ENCODE measurements at places on chromosomes 2 and 18. TPM values are rescaled to one million over a fixed set of nuclear protein-coding genes. Genes with fewer than 3 reads are reported as not detected.
A peak's percentile ranks its signal among the peaks of the same experiment; 100 is the strongest.

DNA sequence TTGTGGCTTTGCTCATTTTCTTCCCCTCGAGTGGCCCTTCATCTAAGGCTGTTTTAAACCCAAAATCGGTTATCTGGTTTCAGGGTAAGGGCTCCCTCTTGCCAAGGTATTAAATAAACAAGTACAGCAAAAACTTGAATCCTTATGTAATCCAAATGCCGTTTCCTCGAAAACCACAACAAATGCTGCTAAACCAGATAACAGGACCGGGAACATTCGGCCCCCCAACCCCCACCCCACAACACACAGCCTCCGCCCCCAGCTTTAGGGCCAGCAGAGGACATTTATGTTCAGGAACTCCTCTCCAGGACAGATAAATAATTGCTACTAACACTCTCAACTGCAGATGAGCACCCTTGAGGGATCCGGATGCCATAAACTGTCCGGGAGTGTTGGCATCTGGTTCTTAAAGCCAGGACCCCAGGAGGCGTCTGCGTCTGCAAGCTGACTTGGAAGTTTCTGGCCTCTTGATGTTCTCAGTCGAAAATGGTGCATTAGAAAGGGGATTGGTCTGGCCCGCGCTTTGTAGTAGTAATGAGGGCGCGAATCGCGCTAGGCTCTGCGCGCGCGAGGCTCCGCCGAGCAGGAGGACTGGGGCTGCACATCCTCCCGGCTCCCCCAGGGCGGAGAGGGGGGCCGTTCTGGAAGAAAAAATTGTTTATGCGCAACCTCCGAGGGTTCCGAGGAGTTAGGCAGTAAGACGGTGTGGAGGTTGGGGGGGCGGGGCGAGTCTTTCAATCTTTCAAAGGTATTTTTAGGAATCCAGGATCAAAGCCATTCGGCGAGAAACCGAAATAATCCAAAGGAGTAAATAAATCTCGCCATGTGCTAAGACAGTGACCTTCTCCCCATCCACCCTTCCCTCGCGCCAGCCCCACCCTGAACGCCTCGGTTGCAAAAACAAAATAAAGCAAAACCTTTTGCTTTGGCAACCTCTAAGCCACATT lies 3.9 kb upstream of the ID2 start:
- peaks cover 42% of the 10 kb centered on the region for H3K4me1 ChIP-seq
- no peaks in the 10 kb centered on the region for H3K27me3 ChIP-seq
- H3K27ac ChIP-seq: peak overlapping the region; percentile 100
- peaks cover 18% of the 10 kb centered on the region for H3K36me3 ChIP-seq
- peak overlapping the region; percentile 74 for H3K4me3 ChIP-seq

DNA sequence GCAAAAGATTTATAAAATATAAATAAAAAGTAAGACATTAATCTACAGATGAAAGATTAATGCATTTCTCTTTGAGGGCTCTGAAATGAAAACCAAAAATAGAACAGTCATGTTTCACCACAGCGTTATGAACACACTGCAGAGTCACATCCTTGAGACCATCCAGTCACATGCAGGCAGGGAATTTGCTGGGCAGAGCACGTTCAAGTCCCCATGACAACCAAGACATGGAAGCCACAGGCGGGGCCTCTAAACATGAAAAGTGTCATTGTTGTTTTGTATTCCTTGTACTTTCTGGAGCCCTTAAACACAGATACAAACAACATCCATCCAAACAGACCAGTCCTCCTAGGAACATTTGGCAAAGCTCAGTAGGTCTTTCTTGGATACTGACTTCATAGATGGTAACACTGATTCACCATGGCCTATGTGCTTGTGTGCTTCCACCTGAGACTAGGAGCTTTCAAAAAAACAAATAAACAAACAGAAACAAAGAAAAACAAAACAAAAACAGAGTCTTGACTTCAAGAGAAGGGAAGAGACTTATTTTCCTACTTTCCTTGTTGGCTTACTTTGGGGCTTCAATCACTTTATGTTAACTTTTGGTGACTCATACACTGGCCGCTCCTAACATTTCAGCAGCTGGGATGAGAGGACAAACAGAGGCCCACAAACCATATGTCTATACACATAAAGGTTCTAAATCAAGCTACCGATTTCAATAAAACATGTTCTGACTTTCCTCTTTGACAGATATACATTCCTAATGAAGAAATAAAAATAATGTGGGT lies 99.5 kb upstream of the CCDC85A start:
- no peaks in the 10 kb centered on the region for H3K36me3 ChIP-seq
- H3K4me3 ChIP-seq: no peak overlapping the region
- DNase-seq: no peak
- no peak overlapping the region for H3K27ac ChIP-seq
- H3K4me1 ChIP-seq: no peaks in the 10 kb centered on the region

DNA sequence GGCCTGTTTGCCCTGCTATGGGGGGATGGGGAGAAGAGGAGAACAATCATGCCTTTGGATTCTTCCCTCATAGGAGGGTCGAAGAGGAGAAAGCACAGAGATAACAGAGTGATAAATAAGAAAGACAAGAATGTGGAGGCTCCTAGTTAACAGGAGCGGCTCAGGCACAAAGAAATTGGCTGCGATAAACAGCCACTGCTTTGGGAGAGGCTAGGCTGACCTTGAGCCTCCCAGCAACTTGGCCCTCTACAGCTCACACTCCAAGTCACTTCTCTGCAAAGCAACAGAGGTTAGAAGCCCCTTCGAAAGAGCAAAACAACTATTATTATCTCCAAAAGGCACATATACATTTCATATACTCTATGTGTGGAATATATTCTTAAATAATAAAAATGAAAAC lies 69.5 kb downstream of the ZBTB7C start:
- H3K36me3 ChIP-seq: no peaks in the 10 kb centered on the region
- peak overlapping the region; percentile 17 for H3K27ac ChIP-seq
- DNase-seq: no peak
- peaks cover 23% of the 10 kb centered on the region for H3K4me1 ChIP-seq

GRCh38 chr2:31238126-31238905 lies 4.4 kb downstream of the EHD3 start:
- no peak for DNase-seq
- H3K27me3 ChIP-seq: no peaks in the 10 kb centered on the region
- peaks cover 50% of the 10 kb centered on the region for H3K4me1 ChIP-seq
- H3K4me3 ChIP-seq: no peak overlapping the region
- no peaks in the 10 kb centered on the region for H3K36me3 ChIP-seq

- H3K27ac ChIP-seq: no peak overlapping the region
- H3K4me3 ChIP-seq: no peak overlapping the region
- no peak for DNase-seq
- H3K4me1 ChIP-seq: no peaks in the 10 kb centered on the region
- H3K27me3 ChIP-seq: peaks cover 73% of the 10 kb centered on the region
These were observed 304.3 kb downstream of the CELF4 start for GRCh38 chr18:37261246-37261840.

GRCh38 chr2:174788291-174788929 lies 24.1 kb upstream of the CHRNA1 start:
- H3K4me1 ChIP-seq: peaks cover 31% of the 10 kb centered on the region
- H3K27ac ChIP-seq: peak overlapping the region; percentile 74
- no peaks in the 10 kb centered on the region for H3K27me3 ChIP-seq
- no peak overlapping the region for H3K4me3 ChIP-seq

PPIG gene
- total RNA-seq: 63.6 TPM

- H3K4me3 ChIP-seq: no peak overlapping the region
- no peaks in the 10 kb centered on the region for H3K27me3 ChIP-seq
- H3K36me3 ChIP-seq: no peaks in the 10 kb centered on the region
- no peak for DNase-seq
These were observed 64.4 kb downstream of the KLHL29 start for GRCh38 chr2:23449413-23449812.

DNA sequence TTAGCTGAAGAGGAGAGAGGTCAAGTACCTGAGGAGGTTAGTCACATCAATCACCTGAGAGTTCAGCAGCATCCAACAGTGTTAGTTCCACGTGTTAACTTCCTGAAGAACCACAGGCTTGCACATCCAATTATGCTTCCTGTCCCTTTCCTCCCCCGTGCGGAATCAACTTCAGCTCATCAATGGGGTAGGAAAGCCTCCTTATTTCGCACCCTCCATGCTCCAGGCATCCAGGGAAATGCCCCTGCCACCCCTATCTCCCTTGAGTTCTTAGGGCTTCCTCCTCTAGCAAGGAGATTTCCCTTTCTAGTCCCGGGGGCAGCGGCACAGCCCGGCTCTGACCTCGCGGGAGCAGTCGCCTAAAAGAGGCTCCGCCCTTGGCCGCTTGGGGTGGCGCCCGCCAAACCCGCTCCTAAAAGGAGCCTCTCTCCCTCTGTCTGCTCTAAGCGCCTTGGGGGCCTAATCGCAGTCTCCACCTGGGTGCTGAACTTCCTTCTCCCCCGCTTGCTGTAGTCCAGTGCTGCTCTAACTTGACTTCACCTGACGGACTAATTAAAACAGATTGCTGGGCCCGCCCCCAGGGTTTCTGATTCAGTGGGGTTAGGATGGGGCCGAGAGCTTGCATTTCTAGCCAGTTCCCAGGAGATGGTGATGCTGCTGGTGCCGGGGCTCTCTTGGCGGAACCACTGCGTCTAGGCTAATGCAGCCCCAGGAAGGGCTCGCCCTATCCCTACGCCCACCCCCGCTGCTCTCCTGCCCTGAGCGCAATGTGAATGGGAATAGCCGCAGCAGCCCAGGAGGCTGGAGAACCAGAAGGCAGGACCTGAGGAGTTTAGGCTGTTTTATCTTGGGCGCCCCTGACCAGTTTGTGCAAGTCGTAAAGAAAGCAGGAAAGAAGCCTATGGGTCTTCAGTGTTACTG lies 3.4 kb upstream of the TET3 start:
- H3K27me3 ChIP-seq: peaks cover 35% of the 10 kb centered on the region
- peaks cover 61% of the 10 kb centered on the region for H3K4me1 ChIP-seq
- peak; percentile 48 for DNase-seq

- no peak overlapping the region for H3K4me3 ChIP-seq
- DNase-seq: no peak
- no peaks in the 10 kb centered on the region for H3K27me3 ChIP-seq
- H3K27ac ChIP-seq: no peak overlapping the region
- peaks cover 15% of the 10 kb centered on the region for H3K4me1 ChIP-seq
These were observed 220.0 kb downstream of the ERBB4 start for GRCh38 chr2:212318636-212319035.

- no peaks in the 10 kb centered on the region for H3K36me3 ChIP-seq
- peaks cover 13% of the 10 kb centered on the region for H3K4me1 ChIP-seq
- H3K27me3 ChIP-seq: peaks cover 3% of the 10 kb centered on the region
- peak; percentile 45 for DNase-seq
- no peak overlapping the region for H3K4me3 ChIP-seq
- H3K27ac ChIP-seq: no peak overlapping the region
These were observed 75.4 kb upstream of the HNMT start for GRCh38 chr2:137888845-137889244.

DNA sequence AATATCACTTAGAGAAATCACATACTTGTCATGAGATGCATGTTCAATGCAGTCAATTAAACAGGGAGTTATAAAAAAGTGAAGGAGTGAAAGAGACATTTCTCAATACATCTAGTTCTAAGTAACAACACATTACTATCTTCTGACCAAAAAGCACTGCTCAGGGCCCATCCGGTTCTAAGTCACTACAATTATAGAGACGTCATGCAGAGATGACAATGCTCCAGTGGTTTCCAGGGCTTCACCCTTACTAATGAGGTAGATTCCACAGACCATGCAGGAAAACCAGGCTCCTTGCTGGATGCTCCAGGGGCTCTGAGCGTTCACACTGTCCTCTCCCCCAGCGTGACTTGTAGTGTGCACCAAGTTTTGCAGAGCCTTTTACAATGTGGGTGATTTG lies 88.0 kb downstream of the FTCDNL1 start:
- H3K36me3 ChIP-seq: no peaks in the 10 kb centered on the region
- no peaks in the 10 kb centered on the region for H3K4me1 ChIP-seq
- H3K4me3 ChIP-seq: no peak overlapping the region
- DNase-seq: no peak

DNA sequence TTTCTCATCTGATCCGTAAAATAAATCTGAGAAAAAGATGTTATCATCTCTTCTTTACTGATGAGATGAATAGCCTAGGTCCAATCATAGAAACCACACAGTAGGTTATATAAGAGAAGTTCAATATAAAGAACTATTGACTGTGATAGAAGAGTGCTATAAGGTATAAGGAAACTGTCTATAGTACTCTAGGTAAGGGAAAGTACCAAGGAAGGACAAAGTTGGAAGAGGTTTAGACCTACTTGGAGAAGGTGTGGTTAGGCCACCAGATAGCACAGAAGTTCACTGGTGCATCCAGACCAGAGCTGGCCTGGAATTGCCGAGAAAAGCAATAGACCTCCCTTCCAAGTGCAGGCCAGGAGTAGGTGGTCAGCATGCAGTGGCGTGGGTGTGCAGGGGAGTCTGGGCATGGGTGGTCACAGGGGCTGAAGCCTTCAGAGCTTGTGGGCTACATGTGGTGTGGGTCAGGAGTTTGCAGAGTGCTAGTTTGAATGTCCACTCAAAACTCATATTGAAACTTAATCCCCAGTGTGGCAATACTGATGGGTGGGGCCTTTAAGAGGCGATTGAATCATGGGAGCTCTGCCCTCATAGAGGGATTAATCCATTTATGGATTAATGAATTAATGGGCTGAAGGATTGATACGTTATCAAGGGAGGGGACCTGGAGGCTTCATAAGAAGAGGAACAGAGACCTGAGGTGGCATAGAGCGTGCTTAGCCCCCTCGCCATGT lies 86.3 kb downstream of the ALPK2 start:
- no peaks in the 10 kb centered on the region for H3K27me3 ChIP-seq
- peaks cover 22% of the 10 kb centered on the region for H3K4me1 ChIP-seq
- H3K36me3 ChIP-seq: no peaks in the 10 kb centered on the region
- no peak for DNase-seq
- H3K27ac ChIP-seq: no peak overlapping the region

DNA sequence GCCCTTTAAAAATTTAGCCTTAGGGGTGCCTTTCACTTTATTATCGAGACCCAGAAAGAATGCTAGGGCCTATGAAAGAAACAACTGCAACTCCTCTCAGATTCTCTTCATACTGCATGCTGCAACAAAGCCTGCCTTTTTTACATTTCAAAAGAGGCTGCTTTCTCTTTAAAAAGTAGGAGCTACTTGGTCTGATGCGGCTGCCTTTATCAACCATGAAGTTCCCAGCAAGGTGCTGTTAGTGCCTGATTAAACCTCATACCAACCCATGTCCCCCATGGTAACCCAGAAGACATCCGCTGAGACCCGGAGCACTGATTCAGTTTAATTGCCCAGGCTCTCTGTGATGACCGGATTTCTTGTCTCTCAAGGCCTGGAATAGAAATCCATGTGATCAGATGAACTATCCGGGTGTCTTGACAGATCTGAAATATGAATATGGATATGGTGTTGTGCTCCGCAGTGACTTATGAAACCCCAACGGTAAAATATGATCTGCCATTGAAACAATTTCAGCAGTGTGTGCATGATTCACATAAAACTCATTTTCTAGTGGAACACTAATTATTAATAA lies 368.3 kb downstream of the ZNF521 start:
- no peak overlapping the region for H3K4me3 ChIP-seq
- H3K36me3 ChIP-seq: no peaks in the 10 kb centered on the region
- DNase-seq: no peak
- no peak overlapping the region for H3K27ac ChIP-seq

Measured in mesothelial cell of epicardium (in vitro differentiated cells).